Urinary bladder (tissue), 4 donors: ENCODE measurements at places on chromosomes 7 and 10. TPM values are rescaled to one million over a fixed set of nuclear protein-coding genes. Genes with fewer than 3 reads are reported as not detected.

GRCh38 chr7:47453093-47454061 is 128.5 kb downstream of the TNS3 start:
- DNase-seq, result no peak

DNA sequence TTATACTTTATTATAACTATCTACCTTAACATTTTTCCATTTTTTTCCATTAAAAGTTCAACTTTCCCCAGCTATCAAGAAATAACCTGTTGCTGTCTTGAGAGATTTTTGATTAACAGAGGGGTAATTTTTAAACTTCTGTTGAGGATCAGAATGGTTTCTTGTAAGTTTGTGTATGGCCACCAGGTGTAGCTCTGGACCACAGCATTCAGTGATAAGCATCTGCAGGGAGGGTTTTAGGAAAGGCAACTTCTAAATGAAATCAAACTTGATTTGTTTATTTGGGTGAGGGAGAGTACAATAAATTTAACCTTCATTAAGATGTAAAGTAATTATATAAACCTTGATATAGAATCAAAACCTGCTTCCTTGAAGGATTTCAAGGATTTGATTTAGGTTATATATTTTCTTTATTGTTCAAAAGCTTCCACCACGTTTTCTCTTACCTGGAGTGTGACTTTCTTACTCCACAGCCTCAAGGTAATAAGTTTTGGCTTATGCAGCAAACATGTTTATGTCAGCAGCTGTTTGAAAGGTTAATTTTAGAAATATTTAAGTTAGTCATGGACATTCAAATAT is 153.3 kb downstream of the STK31 start:
- no peak for DNase-seq

- no peak for DNase-seq
Measured at GRCh38 chr10:110220398-110220797, 13.0 kb downstream of the MXI1 start.

DNA sequence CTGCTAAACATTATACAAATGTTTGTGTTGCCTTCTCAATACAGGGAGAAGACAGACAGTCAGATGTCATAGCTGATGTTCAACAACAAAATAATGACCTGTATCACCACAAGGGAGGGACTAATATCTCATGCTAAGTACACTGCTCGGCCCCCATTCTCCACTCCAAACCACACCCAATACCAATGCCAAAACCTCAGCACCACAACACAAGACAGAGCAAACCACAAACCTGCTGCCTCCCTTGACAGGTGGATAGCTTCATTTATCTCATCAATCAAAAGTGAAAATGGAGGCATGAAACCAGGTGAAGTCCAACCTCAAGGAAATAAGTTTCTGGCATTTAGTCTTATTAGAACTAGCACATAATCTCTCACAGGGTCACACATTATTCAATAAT is 109.5 kb downstream of the PARD3 start:
- DNase-seq, result no peak

GRCh38 chr7:48452218-48452617 is 281.0 kb downstream of the ABCA13 start:
- DNase-seq, result no peak

- DNase-seq, result no peak
Measured at GRCh38 chr10:119368991-119369869, 161.9 kb downstream of the GRK5 start.

DNA sequence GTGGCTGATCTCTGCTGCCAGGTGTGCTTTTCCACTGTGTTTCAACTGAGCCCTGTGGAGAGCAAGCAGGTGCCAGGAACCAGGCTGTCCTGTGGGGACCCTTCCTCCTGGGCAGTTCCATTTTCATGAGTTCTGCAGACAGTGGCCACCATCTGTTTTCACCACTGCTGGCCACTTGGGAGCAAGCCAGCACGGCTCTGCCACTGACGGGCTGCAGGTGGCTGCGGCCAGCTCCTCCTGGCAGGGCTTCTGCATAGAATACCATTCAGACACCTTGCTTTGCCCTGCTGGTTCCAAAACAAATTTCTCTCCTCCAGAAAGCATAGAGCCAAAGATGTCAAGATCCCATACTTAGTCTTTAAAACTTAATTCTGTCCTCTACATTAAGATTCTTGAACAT is 48.3 kb downstream of the LANCL2 start:
- DNase-seq, result no peak

GRCh38 chr7:151838072-151838471 is 38.8 kb downstream of the PRKAG2 start:
- no peak for DNase-seq

DNA sequence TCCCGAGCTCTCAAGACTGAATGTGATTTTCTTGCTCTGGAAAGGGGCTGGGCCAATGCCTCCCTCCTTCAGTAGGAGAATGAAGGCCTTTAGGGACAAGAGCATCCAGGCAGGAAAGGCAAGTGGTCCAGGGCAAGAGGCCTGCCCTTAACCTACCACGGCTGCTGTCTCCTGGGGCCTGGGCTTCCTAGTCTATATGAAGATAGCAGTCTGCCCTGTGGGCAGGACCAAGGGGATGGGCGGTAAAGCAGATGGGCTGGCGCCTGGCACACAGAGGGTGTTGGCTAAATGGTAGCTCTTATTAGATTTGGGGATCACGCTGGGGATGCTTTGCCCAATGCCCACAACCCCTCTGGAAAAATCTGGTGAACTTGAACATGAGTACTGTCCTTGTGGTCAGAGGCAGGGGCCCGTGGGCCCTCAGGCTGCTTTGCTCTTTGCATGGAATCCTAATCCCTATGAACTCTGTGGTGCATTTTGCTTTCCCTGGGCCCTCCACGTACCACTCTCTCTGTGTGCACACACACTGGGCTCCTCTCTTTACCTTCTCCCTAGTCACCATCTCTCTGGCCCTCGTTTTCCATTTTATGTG is 20.3 kb downstream of the CHAT start:
- DNase-seq, result no peak

DNA sequence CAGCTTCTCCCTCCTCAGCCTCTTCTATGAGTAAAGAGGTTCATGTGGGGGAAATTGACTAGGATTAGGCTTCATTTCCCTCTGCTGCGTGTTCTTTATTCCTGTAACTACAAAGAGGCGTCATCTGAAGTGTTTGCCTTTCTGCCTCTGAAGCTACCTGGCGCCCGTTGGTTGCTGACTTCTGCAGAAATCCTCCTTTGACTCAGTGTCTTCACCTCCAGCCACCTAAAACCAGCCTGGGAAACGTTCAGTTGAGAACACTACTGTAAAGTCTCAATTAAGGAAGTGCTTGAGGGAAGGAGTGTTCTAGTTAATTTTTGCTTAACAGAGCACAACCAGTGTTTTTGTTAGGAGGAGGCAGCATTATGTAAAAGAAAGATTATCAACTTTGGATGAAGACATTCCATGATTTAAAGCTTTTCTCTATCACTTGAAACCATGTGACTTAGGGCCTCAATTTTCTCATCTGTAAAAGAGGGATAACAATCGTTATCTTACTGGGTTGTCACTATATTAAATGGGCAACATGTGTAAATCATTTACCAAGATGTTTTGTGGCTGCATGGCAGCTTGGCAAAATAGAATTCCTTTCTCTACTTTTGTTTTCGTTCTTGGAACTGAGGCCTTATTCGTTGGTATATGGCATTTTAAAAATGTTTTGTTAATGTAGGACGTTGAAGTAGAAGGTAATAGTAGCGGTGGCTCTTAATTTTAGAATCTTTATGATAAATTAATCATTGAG is 642.9 kb downstream of the SDK1 start:
- DNase-seq, result no peak

DNA sequence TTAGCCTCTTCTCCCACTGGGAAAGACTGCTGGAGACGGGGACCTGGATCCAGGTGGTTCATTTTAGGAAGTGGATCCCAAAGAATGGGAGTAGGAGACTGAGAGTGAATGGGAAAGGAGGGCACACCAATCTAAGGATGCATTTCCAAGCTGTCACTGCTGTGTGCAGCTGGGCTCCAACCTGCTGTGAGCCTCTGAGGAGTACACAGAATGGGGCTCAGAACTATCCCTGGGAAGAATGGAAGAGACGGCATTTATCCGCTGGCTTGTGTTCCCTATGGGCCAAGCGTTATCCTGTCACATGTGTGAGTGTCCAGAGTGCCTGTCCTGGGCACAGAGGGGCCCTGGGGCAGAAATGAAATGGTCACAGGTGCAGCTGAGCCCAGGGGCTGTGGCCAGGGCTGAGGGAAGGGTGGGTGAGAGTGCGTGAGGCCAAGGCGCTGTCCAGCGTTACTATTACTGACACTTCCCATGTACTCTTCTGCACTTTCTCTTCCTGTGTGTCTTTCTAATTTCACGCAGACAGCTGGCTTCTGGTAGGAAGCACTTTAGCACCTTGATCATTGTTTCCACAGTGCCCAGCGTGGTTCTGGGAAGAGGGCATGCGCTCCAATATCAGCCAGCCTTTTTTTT is 35.4 kb upstream of the PODXL start:
- DNase-seq, result no peak

GRCh38 chr10:104778371-104778770 is 137.3 kb downstream of the SORCS3 start:
- DNase-seq, result no peak

GRCh38 chr7:30001998-30002397 is 12.4 kb upstream of the SCRN1 start:
- DNase-seq, result no peak

- no peak for DNase-seq
Measured at GRCh38 chr10:69087590-69088470, at the start of gene SRGN. TSS of gene SRGN (plus strand) at chr10:69088103. CDS start at chr10:69088158, 55 bp downstream.

DNA sequence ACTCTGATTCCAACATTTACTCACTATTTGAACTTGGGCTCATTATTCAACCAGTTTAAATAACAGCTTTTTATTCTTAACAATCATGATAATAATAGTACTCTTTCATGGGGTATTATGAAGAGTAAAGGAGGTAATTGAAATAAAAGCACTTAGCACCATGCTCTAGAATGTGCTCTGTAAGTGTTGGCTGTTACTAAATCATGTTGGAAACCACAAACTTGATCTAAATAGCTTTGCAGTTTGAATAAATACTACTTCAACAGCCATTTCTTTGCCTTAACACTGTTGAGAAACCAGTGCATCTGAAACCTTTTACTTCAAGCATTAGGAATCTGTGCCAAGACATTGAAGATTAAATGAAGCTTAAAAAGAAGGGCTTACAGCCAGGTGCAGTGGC is 7.9 kb upstream of the UPF2 start:
- DNase-seq, result no peak

- DNase-seq, result no peak
Measured at GRCh38 chr10:34964166-34964800, 125.9 kb downstream of the CUL2 start.

DNA sequence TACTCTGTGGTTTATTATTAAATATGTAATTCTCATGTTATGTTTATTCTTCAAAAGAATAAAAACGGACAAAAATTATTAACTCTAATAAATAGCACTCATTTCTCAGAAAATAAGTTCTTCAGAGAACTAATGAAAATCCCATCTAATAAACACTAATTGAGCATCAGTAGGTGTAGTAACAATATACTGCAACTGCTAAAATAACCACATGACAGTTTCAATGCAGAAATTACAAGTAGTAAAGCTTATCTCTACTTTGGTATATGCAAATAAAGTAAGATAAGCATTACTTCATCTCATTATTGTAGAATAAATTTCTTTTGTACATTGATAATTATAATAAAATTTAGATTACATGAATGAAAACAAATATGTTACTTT is 56.4 kb upstream of the DKK1 start:
- no peak for DNase-seq

DNA sequence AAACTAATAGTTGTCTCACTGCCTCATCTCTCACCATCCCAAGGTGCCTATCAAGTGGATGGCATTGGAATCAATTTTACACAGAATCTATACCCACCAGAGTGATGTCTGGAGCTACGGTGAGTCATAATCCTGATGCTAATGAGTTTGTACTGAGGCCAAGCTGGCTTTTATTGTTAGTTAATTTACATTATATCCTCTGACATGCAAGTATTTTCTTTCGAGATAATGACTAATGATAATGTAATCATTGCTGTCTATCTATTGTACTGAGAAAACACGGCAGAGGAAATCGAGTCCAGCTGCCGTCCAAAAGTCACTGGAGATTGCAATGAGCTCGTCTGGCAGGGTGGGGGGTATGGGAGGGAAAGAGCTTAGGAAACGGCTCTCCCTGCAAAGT is 172.4 kb upstream of the LANCL2 start:
- no peak for DNase-seq

- DNase-seq, result no peak
Measured at GRCh38 chr10:15262036-15262713, 93.7 kb upstream of the NMT2 start.

DNA sequence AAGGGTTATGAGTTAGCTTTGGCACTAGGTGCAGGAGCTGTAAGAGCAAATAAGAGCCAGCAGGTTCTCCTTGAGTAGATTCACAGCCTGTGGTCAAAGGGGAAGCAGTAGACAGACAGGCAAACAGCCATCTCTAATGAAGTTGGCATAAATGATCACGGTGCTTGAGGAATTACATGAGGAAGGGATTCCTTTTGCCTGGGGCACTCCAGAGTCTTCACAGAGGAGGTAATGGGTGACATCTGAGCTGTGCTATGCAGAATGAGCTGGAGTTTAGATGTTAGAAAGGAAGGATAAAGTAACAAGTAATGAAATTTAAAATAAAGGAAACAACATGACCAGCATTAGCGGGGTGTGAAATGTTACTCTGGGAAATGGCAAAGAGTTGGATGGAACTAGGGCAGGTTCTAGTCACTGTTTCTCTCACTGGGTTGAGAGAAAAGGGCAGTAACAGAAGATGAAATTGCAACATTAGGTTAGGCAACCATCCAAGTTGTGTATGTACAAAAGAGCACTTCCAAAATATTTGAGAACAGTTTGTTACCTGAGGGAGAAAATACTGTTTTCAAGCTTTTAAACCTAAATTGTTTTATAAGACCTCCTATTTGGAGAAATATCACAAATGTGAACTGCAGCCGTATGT is 613.8 kb downstream of the PHTF2 start:
- no peak for DNase-seq

GRCh38 chr7:10789170-10789569 is 184.5 kb upstream of the PHF14 start:
- no peak for DNase-seq

GRCh38 chr10:58384095-58384494 is 1.1 kb upstream of the TFAM start:
- no peak for DNase-seq

DNA sequence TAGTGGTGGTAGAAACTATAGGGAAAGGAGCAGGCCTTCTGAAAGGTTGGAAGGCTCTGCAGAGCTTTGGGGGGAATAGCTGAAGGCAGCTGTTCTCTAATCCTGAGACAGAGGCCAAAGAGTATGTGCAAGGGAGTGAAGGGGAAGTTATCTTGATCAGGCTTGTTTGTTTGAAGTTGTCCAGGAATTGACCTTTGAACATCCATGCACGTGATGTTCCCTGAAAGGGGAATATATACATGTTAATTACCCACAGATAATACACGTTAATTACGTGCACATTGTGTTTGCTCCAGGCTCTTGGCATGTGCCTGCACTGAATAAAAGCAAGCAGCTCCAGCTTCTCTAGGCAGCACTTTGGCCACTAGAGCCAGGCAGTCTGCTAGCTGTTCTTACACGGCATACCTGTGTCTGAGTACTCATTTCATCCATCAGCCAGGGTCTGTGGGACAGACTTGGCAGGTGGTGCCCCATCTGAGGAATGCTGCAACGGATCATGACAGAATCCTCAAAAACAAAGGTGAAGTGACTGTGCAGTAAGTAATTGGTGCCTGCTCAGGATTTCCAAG is 18.0 kb upstream of the STARD3NL start:
- no peak for DNase-seq

The SPDYE18 gene
- 1.3 TPM for polyA plus RNA-seq

The AKR1C1 gene
- polyA plus RNA-seq, result 124 TPM

The RNF148 gene
- not detected for polyA plus RNA-seq

The CALD1 gene
- polyA plus RNA-seq, result 1,279 TPM

The AGMO gene
- polyA plus RNA-seq, result 0.58 TPM

The OGDHL gene
- 0.87 TPM for polyA plus RNA-seq
